ENCODE measurements at places on chromosomes 3 and 15. TPM values are rescaled to one million over a fixed set of nuclear protein-coding genes. Genes with fewer than 3 reads are reported as not detected.

- no peak for DNase-seq
These were observed 914.9 kb downstream of the ZPLD1 start for GRCh38 chr3:103349760-103350159.

DNA sequence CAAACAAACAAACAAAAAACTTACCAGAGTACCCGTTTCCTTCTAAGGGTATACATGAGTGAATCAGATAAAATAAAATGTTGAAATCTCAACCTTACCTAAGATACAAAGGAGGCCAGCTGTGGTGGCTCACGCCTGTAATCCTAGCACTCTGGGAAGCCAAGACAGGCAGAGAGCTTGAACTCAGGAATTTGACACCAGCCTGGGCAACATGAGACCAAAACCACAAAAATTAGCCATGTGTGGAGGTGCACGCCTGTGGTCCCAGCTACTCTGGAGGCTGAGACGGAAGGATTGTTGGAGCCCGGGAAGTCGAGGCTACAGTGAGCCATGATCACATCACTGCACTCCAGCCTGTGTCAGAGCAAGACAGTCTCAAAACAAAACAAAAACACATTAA, 11.0 kb upstream of the FAM219B start:
- no peak for DNase-seq

KCNH8 gene
- not detected for total RNA-seq

GRCh38 chr3:129106866-129107565, 14.6 kb downstream of the RAB43 start:
- DNase-seq, result no peak

GRCh38 chr3:196654006-196654734, 14.7 kb downstream of the NRROS start:
- no peak for DNase-seq

GRCh38 chr3:99499235-99500158, 138.9 kb upstream of the COL8A1 start:
- no peak for DNase-seq

DNA sequence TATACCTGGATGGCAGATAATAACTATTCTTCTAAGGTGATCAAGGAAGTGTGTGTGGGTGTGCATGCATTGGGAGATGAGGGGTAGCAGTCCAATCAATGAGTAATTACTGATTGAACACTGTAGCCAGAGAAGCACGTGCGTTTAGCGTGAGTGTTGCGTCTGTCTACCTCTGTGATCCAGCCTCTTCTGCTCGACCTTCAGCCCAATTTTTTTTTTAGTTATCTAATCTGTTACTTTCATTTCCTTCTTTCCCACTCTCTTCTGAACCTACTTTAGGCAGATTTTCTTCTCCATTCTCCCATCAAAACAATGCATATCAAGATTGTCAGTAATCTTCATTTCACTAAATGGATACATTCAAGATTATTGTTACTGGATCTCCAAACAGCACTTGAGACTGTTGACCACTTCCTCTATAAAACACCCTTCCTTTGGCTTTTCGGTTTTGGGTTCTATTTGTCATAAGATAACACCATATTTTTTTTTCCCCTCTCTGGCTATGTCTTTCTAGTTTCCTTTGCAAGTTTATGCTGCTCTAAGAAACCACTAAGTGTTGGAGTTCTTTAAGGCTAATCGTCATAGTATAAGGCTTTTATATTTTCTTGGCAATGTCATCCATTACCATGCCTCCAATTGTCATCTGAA, 41.0 kb downstream of the MCTP2 start:
- peak; percentile 42 for DNase-seq

DNA sequence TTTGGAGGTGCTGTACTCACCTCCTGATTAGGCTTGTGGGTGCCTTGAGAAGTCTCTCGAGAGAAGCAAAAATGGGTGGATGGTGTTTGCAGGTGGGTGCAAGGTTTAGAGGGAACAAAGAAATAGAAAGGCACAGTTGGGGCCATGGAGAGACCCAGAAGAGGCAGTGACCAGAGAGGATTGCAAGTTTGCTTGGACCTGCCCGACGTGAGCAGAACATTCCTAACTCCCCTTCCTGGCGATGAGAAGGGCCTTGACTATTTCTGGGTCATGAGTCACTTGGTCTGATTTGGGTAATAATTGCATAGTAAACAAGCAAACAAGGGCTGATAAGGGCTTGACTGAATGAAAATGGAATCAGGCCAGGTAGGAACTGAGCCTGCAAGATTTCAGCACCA, 7.0 kb upstream of the CTSH start:
- DNase-seq, result no peak

GRCh38 chr3:39146611-39147591, 6.5 kb downstream of the CSRNP1 start:
- DNase-seq, result peak; percentile 77

- DNase-seq, result no peak
These were observed 1.7 kb downstream of the UNC45A start for GRCh38 chr15:90936823-90937222.

C15orf61 gene
- 5.4 TPM for total RNA-seq

- DNase-seq, result no peak
These were observed 33.5 kb upstream of the MKRN3 start for GRCh38 chr15:23532024-23532423.

MBD4 gene
- total RNA-seq, result 50.1 TPM

- no peak for DNase-seq
These were observed 293.1 kb upstream of the CHRM5 start for GRCh38 chr15:33675246-33675645.

Data from activated CD8-positive, alpha-beta T cell treated with anti-CD3 and anti-CD28 coated beads, Interleukin-2, amount 10 ng/mL, durations not matched to agents 7 days and 5 days (primary cell).